ENCODE measurements at places on chromosomes 3 and 15.

DNA sequence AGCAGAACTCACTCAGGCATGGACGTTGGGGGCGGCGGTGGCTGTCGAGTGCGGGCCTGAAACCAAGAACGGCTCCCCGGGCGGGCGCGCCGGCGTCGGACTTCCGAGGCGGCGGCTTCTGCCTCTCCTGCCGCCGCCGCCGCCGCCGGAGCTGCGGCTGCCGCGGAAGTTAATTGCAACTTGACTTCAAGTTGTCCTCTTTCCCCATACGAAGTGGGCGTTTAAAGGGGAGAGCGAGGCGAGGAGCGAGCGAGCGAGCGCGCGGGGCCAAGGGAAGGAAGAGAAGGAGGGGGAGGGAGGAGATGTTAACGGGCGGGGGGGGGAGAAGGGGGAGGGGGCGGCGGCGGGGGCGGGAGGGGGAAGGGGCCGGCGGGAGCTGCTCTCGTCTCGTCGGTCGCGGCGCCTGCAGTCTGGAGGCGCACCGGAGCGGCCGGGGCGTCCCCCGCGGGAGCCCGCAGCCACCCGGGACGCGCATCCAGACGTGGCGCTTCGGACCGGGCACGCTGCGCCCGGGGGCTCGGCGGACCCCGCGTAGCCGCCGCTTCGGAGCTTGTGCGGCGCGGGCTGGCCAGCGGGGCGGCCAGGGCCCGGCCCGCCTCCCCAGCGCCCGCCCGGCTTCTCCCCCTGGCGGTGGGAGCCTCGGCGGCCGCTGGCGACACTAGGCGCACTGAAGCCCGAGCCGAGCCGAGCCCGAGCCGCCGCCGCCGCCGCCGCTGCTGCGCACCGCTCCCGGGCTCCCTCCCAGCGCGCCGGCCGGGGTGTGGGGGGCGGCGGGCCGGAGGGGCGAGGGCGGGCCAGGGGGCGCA, 19.7 kb upstream of the SATB1 start:
- DNase-seq = no peak

GRCh38 chr3:176523114-176523513, 674.2 kb downstream of the TBL1XR1 start:
- DNase-seq = no peak

- no peak for DNase-seq
Measured at GRCh38 chr15:74396445-74397238, 29.2 kb upstream of the CYP11A1 start.

- DNase-seq = no peak
Measured at GRCh38 chr15:74783072-74783807, 1.4 kb downstream of the CSK start.

DNA sequence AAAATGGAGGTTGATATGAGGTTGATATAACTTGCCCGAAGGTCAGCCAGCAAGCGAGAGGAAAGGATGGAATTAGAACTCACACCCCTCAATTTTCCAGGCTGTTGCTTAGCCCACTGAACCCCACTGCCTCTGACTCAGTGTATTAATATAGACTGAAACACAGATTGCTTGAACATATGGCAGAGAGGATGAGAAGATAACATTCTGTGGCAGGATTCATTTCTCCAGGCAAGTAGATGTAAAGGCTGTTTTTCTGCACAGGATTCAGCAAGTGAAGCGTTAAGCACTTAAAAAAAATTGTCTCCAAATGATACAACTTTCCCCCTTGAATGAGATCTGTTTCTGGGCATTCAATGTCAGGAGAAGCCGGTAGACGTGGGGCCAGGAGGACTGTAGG, 335.2 kb downstream of the GAP43 start:
- DNase-seq = no peak
